Lower leg skin (tissue), 4 donors: ENCODE measurements at places on chromosomes 13 and 19. TPM values are rescaled to one million over a fixed set of nuclear protein-coding genes. Genes with fewer than 3 reads are reported as not detected.

The STARD13 gene
- 17.1 TPM for total RNA-seq

The ACP5 gene
- total RNA-seq, result 63.5 TPM

The ERICH4 gene
- total RNA-seq, result not detected

The PLIN4 gene
- 10.6 TPM for total RNA-seq

DNA sequence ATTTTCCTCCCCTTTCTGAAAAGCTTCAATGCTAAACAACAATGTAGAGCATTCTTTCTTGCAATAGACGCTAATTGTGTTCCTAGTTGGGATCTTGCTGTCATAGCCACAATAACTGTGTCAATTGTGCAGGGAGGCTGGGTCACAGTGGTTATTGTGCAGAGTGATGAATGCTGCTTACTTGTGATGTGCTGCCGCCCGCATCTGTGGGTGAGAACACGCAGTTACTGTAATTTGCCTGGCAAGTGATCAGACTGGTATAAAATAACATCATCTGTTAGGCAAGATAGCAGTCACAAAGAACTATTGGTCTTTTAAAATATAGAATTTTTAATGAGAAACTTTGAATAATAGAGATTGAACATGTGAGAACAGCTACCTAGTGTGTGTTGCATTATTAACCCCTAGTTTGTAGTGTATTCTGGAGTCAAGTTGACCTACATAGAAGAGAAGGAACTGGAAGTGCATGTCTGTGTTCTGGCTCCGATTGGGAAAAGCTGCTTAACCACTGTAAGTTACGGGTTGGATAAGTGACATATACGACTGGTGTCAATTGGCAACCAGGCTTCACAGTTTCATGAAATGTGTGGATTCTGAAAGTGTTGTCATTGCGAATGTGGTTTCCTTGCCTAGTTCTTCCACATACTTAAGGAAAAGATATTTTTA is 43.6 kb downstream of the SLAIN1 start:
- no peak for DNase-seq

DNA sequence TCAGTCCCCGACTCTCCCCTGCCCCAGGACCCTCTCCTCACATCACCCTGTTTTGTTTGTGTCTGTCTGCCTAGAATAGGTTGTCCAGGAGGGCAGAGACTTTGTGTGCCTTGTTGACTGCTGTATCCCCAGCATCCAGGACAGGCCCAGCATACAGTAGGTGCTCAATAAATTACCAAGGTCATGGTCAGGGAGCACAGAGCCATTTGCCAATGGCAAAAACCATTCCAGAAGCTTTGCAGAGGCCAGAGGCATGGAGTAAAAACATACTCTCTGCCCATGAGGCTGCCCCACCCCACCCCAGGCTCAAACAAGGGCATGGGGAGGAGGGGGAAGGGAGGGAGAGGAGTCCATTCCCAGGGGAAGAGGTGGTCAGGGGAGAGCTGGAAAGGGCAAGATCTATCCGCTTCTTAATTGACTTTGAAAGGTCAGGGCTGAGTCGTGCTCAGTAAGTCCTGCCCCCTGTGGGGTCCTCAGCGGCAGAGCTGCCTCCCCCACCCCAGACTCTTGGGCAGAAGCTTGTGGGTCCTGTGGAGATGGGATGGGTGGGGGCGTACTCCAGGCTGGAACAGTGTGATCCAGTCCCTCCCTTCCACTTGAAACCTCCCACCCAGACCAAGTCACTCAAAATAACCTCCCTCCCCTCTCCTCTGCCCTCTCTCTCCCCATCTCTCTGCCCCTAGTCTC is 4.4 kb downstream of the GPR4 start:
- DNase-seq, result no peak

DNA sequence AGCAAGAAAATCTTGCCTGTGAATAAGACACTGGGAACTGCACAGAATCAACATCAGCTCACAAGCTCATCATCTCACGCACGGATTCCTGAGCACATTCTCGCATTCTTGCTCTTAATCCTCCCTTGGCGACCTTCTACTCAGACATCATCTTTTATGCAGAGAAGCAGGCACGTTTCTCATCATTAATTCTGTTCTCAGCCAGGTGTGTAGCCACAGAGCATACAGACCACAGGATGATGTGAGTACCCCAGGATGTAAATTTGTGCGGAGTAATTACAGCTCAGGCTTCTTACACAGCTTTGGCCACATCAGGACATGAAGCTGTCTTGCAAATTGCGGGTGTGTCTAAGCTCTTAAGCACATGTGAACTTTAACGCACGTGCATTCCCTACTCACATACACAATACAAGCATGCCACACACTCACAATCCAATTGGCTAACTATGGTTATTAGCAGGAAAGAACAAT is 36.5 kb upstream of the SACS start:
- no peak for DNase-seq
